ENCODE measurements at places on chromosomes 7 and 10.

GRCh38 chr10:125114761-125115391 lies 45.5 kb downstream of the CTBP2 start:
- DNase-seq = no peak

GRCh38 chr10:50417486-50417885 lies 166.2 kb upstream of the ASAH2 start:
- no peak for DNase-seq

DNA sequence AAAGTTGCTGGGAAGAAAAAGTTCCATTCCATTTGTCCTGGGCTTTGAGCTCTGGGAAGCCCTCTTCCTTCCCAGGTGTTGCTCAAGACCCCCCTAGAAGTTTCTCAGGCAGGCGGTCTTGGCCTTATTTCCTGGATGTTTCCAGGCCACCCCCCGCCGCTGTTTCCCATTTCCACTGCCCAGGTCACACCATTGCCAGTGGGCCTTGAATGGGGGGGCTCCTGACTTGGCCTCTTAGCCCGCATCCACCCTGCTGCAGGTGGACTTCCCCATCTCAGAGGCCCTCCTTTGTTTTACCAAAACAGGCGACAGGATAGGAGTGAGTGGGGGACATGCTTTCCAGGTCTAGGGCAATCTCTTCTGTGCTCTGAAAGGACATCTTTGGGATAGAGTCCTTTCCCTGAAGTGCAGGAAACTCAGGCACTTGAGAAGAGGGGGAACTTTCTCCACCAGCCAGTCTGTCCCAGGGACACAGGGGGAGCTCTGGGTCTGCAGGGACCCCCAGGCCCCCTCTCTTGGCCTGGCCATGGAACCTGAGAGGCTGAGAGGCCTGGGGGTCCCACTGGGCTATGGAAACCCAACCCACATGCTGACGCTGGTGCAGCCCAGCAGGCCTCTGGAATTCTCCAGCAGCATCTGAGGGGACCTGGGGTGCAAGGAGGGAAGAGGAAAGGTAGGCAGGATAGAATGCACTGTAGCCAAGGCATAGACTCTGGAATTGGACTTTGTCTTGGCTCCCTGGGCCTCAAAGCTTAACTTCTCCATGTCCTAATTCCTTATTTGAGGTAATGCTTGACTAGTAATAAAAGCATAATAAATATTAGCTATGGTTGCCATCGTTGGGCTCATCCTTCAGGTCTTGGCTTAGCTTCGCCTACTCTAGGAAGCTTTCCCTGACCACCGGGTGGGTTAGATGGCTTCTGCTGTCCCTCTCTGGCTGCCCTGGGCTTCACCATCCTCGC lies 17.6 kb downstream of the NEURL1 start:
- no peak for DNase-seq

GRCh38 chr7:4638781-4639575 lies 43.1 kb upstream of the FOXK1 start:
- peak; percentile 48 for DNase-seq

GRCh38 chr10:665579-666091 lies 23.8 kb downstream of the DIP2C start:
- no peak for DNase-seq

- DNase-seq = no peak
These were observed 32.0 kb downstream of the C10orf90 start for GRCh38 chr10:126638542-126638941.

DNA sequence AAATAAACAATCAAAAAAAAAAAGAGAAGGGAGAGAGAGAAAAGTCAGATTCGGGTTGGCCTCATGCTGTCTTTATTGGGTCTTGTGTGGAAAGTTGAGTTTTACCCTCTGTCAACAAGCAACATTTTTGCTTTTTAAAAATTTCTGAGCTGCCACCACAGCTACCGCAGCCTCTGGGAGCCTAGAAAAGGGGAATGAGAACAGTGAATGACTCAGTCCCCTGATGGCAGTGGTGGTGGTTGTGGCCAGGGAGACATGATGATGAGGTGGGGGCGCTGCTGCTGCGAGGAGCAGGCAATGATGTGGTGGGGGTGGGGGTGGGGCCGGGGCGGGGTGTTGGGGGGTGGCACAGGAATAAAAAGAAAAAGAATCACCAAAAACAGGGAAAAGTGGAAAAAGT lies 20.0 kb upstream of the CREB3L2 start:
- no peak for DNase-seq

- DNase-seq = no peak
These were observed 3.8 kb downstream of the TRPV6 start for GRCh38 chr7:142881586-142882337.

DNA sequence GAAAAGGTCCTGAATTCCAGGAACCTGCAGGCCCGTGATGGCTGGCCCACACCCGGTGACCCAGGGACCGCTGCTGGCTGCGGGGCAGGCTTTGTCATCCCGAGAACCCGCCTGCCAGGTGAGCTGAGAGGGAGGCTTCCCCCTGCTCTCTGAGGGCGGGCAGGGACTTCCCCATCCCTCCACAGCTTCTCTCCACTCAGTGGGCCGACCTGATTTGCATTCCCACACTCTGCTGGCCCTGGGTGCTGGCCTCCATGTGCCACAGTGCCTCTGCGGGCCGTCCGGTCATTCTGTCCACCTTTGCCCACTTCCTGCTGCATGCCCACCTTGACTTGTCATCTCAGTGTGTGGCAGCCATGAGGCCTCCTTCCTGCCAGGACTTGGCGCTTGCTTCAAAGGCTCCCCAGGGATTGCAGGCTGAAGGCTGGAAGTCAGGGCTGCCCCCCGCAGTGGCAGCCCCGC lies 35.3 kb downstream of the PALD1 start:
- no peak for DNase-seq

DNA sequence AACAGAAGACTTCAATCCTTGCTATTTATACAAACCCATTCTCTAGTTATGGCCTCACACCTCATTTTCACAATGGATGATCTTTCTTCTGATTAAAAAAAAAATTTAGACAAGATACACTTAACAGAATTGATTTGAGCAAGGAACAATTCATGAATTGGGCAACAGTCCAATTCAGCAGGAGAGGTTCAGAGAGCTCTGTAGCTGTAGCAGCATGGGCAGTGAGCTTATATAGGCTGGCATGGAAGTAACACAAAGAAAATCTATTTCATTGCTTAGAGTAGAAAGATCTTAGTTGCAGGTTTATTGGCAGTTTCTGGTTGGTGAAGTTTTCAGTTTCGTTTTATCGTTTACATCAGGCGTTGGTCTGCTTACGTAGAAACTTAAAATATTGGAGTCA lies 23.0 kb upstream of the LRGUK start:
- DNase-seq = no peak

DNA sequence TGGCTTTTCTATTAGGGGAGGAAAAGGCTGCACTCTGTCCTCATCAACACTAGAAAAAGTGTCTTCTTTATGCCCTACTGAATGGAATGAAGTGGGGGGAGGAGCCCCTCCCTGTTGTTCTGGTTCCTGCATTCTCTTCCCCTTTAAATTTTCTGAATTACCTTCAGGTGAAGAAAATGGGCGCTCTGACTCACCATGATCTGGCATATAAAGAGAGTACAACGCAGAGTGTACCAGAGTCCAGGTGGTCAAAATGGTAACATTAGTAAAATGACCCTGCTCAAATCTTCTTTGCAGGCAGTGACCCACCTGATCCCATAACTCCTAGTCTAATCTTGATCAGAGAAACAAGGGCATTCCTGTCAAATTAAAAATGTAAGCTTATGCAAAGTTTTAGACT lies 80.7 kb downstream of the THSD7A start:
- no peak for DNase-seq

DNA sequence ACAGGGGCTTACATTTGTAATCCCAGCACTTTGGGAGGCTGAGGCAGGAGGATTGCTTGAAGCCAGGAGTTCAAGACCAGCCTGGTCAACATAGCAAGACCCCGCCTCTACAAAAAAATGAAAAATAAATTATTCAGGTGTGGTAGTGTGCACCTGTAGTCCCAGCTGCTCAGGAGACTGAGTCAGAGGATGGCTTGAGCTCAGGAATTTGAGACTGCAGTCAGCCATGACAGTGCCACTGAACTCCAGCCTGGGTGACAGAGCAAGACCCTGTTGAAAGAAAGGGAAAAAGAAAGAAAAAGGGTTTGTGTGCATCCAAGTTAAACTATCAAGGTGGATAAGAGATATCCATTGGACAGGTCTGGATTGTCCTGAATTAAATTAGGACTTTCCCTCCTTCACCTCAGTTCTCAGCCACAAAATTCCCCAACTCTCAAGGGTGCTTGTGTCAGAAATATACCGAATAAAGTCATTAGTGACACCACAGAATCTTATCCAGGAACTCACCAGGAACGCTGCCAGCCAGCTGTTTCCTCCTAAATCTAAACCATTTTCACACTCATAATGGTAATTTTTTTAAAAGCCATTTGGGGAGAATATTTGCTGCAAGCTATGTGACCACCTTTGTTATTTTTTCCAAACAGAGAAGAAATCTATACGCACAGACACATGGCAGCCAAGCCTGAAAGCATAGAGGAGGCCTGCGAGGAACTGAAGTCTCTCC lies 12.0 kb downstream of the AFAP1L2 start:
- DNase-seq = peak; percentile 29

DNA sequence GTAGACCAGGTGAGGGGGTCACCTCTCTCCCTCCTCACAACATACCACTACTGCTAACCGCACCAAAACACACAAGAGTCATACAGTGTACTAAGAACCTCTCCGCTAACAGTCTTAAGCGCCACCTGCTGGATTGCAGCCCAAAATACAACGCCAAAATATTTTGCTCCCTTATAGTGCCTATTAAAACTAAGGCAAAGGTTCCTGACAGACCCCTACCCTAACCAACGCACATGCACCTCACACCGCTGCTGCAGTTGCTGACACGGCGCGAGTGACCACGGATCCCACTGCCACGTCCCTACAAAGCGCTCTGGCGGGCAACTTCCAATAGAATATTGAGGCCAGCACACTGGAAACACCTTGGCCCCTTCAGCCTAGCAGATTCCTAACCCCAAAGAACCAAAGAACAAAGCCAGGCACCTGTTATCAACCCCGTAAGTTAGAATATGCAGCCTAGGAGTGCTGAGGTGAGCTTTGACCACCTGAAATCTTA lies 563.6 kb upstream of the SEMA3D start:
- DNase-seq = no peak

- DNase-seq = no peak
These were observed 7.3 kb upstream of the CCDC6 start for GRCh38 chr10:59913547-59914237.

DNA sequence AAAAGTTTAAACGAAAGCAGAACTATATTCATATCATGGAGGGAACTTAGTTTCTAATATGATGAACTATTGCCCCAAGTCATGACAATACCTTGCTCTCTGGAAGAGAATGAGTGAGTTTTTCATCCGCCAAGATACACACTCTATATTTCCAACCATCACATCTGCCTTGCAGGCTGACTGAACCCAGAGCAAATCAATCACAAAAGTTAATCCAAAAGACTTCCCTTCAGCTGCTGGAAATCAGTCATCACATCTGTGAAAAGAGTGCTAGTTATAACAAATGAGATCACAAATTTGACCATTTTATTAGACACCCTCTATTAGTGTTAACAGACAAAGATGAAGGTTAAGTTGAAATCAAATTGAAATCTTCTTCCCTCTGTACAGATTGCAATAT lies 261.7 kb upstream of the PRKCQ start:
- DNase-seq = no peak

- no peak for DNase-seq
These were observed 17.4 kb upstream of the ZNF37A start for GRCh38 chr10:38076687-38077086.
